ENCODE measurements at places on chromosomes 7 and 10.

DNA sequence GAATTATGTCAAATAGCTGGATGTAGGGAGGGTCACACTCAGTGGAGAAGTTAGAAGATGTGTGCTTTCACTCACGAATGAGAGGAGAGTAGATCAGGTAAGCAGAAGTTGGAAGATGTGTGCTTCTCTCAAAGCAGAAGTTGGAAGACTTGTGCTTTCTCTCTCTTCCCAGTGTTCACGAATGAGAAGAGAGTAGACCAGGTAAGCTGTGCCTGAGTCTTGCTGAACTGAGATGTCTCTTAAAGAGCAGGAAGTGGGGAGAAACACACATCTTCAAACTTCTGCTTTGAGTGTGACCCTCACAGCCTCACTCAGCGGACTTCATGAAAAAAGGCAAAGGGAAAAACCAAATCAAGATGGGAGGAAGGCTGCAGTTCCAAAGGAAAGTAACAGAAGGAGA is 7.0 kb upstream of the TMEM243 start:
- DNase-seq: no peak

GRCh38 chr10:16231734-16232435 is 204.9 kb upstream of the PTER start:
- DNase-seq: no peak

DNA sequence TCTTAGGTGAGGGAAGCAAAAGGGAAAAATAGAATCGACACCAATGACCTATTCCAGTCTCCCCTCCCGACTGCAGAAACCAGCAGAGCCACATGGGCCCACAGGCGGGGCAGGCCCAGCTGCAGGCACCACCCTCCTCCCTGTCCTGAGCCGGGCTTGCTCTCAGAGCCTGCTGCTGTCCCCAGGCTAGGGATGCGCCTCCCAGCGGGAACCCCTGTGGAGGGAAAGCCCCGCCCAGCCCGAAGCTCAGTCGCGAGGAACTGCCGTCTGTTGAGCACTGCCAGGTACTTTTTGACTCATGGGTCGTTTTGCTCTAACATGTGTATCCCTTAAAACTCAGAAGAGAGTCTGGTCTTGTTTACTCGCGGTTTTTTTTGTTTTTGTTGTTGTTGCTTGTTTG is 124.5 kb upstream of the RET start:
- no peak for DNase-seq

GRCh38 chr7:43689115-43689514 is 40.2 kb downstream of the COA1 start:
- DNase-seq: no peak

DNA sequence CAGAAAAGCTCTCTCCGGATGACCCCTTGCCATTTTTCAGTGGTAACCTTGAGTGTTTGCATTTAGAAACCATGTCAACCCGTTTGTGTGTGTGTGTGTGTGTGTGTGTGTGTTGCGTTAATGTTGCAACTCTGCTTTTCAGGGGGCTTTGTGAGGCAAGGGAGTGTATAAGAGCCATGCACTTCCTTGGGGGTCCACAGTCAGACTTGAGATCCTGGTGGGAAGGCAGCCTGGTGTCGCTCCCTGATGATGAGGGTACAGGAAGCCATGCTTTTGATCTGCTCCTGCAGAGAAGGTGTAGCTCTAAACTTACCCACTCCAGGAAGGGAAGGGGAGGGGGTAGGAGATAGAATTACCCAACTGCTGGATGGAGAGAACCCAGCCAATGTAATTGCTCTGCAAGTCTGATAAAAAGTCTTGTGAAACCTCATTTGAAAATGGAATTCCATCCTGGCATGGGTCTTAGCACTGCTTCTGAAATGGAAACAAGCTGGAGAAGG is 10.7 kb downstream of the GRK5 start:
- DNase-seq: no peak

GRCh38 chr10:114631090-114631665 is 26.9 kb downstream of the ABLIM1 start:
- no peak for DNase-seq

- no peak for DNase-seq
These were observed 123.1 kb downstream of the GNAI1 start for GRCh38 chr7:80257756-80258155.

DNA sequence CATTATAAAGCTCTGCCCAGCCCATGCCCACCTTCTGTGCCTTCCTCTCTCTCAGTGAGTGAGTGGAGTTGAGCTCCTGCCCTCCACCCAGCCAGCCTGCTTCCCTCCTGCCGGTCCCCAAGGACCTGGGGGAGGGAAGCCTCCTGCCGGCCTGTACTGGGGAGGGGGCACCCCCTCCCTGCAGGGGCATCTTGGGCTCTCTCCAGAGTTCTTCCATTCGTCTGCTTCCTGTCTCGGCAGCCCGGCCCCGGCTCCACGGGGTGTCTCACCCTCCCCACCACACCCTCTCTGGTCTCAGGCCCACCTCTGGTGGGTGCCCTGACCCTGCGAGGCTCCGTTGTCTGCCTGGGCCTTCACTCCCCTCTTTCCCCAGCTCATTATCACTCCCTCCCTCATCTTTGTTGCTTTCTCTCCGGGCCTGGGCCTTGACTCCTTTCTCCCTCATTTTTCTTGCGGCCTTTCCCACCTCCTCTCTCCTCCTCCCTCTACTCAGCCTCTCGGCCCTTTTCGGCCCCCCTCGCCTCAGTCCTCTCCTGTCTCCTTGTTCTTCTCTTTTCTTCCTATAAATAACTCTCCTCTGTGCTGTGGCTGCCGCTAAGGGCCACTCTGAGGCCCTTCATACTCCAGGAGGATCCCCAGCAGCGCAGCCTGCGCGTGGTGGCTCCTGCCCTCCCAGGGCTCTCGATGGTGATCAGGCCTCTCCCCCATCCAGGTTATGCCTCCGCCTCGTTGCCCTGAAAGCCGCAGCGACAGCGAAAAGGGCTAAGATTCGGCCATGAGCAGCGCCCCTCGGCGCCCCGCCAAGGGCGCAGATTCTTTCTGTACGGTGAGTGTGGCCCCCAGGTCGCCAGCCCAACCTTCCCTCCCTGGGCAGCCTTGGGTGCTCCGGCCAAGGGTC is 2.1 kb downstream of the SLC4A2 start:
- no peak for DNase-seq

- DNase-seq: no peak
These were observed 148.7 kb downstream of the C1GALT1 start for GRCh38 chr7:7330997-7331396.

DNA sequence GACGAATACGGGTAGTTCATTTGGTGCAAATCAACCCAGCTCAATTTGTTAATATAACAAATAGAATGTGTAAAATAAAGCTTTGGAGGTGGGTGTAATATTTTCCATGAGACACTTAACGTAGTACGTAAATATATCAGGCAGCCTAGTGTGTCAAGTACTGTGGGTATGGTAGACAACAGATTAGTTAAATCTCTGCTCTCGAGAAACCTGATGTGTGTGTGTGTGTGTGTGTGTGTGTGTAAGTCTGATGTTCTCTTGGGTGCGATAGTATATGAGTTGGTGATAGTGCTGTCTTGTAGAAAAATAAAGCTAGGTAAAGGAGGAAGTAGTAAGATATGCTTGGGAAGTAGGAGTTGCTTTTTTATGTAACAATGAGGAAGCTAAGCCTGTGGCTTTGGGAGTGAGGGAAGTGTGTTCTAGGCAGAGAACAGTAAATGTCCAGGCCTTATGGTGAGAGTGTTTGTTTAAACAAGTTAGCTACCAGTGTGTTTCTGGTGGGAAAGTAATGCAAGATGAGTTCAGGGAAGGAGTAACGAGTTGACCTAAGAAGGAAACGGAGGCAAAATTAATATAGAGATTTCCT is 26.1 kb downstream of the WAC start:
- DNase-seq: no peak

DNA sequence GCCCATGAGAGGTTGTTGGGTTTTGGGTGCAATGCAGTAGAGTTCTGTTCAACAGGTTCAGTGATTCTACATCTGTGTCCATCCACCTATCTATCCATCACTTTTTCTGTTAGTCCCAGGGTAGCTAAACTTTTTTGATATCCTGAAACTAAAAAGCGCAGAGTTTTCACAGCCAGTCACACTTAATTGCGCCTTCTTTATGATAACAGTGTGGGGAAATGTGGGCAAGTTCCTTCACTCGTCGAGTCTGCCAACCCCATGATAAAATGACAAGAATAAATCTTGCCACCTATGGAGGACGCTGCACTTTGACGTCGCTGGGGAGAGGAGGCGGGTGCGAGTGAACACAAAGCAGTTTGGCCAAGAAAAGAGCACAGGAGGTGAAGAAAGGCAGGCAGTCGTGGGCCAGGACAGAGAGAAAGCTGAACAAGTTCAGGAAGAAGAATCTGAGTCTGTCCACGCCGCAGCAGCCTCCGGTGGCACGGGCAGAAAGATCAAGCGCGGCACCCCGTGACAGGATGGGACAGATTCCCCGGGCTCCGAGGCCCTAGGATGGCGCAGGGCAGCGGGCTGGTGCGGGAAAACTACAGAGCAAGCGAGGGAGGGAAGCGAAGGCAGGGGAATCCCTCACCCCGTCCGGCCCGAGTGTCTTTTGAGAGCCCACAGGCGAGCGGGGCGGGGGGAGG is 9.2 kb downstream of the SP8 start:
- no peak for DNase-seq

DNA sequence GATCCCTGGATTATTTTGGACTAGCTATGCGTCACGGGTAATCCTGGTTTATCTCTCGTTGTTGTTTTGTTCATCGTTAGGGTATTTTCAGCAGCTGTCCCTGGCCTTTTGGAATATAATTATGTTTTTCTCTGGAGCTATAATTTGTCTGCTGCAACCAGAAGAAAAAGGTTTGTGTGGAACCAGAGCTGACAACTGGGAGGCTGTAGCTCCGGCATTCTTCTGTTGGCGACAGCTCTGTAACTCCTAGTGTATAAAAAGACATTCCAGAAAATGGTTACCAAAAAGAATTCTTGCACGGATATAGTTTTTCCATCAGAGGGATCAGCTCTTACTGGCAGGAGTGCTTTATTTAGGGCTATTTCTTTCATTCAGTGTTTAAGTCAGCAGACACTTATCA is 130.9 kb upstream of the PRR15 start:
- no peak for DNase-seq

DNA sequence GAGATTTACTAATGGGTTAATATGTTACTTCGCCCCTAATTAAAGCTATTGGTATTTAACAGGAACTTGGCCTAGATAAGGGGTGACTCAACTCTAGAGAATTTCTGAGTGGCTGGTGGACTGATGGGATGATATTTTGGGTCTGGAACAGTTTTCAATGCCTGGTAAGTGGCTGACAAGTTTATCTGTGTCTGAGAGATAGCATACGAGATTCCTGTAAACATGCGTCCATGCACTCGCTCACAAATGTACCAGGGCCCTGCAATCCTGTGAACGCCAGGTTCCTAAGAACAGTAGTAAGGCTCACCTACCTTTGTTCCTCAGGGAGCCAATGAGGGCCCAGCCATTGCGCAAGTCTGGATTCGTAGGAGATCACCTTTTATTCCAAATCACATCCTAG is 683.8 kb upstream of the ANKRD30A start:
- no peak for DNase-seq

DNA sequence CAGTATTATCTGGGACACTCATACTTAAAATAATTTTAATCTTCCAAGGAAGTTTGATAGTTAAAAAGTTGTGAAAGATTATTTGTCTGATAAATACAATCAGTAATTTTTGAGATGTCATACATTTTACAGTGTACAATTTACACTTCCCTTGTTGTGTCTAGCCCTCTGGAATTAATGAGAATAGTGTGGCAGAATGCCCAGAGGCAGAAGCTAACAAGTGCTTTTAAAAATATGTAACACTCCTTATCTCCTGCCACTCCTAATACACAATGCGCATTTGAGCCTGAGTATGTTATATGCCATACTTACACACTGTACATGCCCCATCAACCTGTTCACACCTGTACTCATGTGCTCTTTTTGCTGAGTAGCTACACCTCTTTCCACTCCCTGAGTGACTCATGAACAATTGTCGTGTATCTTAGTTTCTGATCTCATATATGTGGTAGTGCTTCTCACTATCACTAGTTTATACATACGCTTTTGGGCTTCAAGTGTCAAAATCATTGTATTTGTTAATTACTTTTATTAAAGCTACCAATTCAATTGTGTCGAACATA is 106.9 kb upstream of the GNAI1 start:
- DNase-seq: no peak
